Vein endothelial cell (primary cell): ENCODE measurements at places on chromosomes 12 and 14. TPM values are rescaled to one million over a fixed set of nuclear protein-coding genes. Genes with fewer than 3 reads are reported as not detected.

TAOK3 gene
- 20.6 and 22.2 TPM in 2 replicates for total RNA-seq

PYM1 gene
- total RNA-seq = 28.7 and 34.0 TPM in 2 replicates

SRGAP1 gene
- total RNA-seq = 6.2 and 6.9 TPM in 2 replicates

TEX52 gene
- not detected in 2 replicates for total RNA-seq

KLRC4 gene
- total RNA-seq = not detected in 2 replicates

GARIN6 gene
- total RNA-seq = not detected in 2 replicates

FLRT2 gene
- total RNA-seq = 254 and 342 TPM in 2 replicates

SMOC1 gene
- total RNA-seq = 2.2 and 3.3 TPM in 2 replicates

POU6F1 gene
- total RNA-seq = 2.9 and 5.6 TPM in 2 replicates

SSPN gene
- total RNA-seq = 0.33 and 1.1 TPM in 2 replicates

BRF1 gene
- 49.3 and 56.0 TPM in 2 replicates for total RNA-seq

LHX5 gene
- total RNA-seq = not detected in 2 replicates

ABCC9 gene
- under 0.01 and 0.10 TPM in 2 replicates for total RNA-seq

ATL1 gene
- 1.3 and 1.6 TPM in 2 replicates for total RNA-seq

ACOT2 gene
- total RNA-seq = 8.8 and 13.5 TPM in 2 replicates

SPSB2 gene
- total RNA-seq = 3.3 and 4.3 TPM in 2 replicates

SLC17A8 gene
- total RNA-seq = not detected in 2 replicates

LRP1-AS gene
- not detected in 2 replicates for total RNA-seq

TDG gene
- 30.4 and 45.5 TPM in 2 replicates for total RNA-seq

PTGER2 gene
- total RNA-seq = not detected in 2 replicates

ALG10B gene
- 3.9 and 5.1 TPM in 2 replicates for total RNA-seq

IL22 gene
- total RNA-seq = not detected in 2 replicates

KRT2 gene
- not detected in 2 replicates for total RNA-seq

KRT73 gene
- total RNA-seq = not detected in 2 replicates

KRT75 gene
- total RNA-seq = not detected in 2 replicates

NYNRIN gene
- total RNA-seq = 14.6 and 28.7 TPM in 2 replicates

FGF6 gene
- not detected in 2 replicates for total RNA-seq

CISTR gene
- not detected in 2 replicates for total RNA-seq

GPR65 gene
- 0.33 TPM in 1 of 2 replicates, not detected in the other for total RNA-seq

GPRC5D gene
- 0.38 TPM in 1 of 2 replicates, not detected in the other for total RNA-seq
